Activated CD8-positive, alpha-beta memory T cell treated with anti-CD3 and anti-CD28 coated beads for 36 hours (primary cell): ENCODE measurements at places on chromosomes 4 and X. TPM values are rescaled to one million over a fixed set of nuclear protein-coding genes. Genes with fewer than 3 reads are reported as not detected.

SPIN4 gene
- 6.0 TPM for total RNA-seq

N4BP2 gene
- total RNA-seq: 21.5 TPM

CLCN5 gene
- total RNA-seq: 3.4 TPM

LGI2 gene
- not detected for total RNA-seq

ETDB gene
- not detected for total RNA-seq

TCEAL3 gene
- 4.5 TPM for total RNA-seq

DCAF8L2 gene
- not detected for total RNA-seq

SPINK2 gene
- total RNA-seq: 0.78 TPM

SPIN2A gene
- total RNA-seq: 0.44 TPM

ATP2B3 gene
- not detected for total RNA-seq

BANK1 gene
- total RNA-seq: 0.17 TPM

IL1RAPL2 gene
- total RNA-seq: not detected

TMEM154 gene
- 16.4 TPM for total RNA-seq

TLR2 gene
- 0.23 TPM for total RNA-seq

CFAP47 gene
- total RNA-seq: not detected

PDGFC gene
- total RNA-seq: not detected

LDOC1 gene
- total RNA-seq: 0.93 TPM

TMPRSS11B gene
- total RNA-seq: not detected
